ENCODE measurements at places on chromosomes 3 and 15.

DNA sequence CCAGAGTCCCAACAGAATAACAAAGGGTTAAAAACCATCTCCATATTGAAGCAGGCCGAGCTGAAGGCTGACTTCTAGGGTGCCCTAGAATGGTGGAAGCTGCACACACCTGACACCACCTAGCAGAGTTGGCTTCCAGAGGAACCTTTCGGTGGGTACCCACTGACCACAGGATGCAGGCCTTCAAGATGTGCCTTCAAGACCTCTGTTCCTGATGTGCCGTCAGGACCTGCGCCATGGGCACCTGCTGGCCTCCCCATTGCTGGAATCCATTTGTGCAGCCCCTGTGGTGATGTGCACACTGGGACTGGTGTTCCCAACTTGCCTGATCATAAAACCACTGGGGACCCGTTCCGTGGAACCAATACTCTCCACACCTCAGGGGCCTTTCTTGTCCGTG lies 35.7 kb upstream of the RPL32 start:
- no peak for DNase-seq

GRCh38 chr3:169489775-169490546 lies 173.6 kb downstream of the MECOM start:
- no peak for DNase-seq

DNA sequence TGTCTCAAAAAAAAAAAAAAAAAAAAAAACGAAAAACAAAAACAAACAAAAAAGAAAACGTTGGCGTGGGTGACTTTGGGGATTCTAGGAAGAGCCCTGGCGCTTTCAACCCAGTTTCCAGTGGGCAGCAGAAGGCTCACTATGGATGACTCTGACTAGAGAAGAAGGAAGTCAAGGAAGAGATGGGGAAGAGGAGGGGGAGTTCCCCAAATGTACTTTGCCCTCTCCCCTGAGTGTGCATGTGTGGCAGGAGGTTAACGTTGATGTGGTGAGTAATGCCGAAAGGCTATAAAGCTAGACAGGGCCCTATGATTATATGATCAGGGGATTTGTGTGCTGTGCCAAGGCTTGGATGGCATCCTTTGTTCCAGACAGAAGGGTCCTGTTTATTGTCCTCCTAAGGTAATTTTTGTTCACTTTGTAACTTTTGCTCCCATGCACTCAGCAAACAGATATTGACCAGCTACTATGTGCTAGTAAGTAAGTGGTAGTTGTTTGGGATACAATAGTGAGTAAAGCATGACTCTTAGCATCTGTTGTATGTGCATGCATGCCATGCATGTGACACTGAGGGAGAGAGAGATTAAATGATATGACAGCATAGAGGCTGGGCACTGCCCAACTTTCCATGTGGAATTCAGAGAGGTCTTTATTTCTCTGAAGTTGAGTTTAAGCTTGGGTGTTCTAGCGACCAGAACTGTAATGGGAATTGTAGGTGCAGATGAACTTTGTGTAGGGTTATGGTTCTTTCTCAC lies 750 bp upstream of the HHLA2 start:
- no peak for DNase-seq

DNA sequence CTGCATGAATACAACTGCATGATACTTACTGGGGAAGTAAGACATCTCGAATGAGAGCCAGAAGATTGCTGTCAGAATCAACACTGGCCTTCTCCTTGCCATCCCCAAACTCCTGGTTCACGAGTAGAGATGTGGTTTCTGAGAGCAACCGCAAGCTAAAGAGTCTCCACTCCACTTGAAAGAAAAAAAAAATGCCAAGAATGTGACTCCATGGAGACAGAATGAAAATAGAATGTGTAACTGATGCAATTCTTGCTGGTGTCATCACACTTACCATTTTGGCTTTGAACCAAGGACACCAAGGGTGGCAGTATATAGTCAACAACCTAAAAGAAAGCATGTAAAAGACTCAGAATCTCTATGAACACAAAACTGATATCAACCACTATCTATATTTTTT lies 280.4 kb downstream of the ULK4 start:
- DNase-seq: no peak

DNA sequence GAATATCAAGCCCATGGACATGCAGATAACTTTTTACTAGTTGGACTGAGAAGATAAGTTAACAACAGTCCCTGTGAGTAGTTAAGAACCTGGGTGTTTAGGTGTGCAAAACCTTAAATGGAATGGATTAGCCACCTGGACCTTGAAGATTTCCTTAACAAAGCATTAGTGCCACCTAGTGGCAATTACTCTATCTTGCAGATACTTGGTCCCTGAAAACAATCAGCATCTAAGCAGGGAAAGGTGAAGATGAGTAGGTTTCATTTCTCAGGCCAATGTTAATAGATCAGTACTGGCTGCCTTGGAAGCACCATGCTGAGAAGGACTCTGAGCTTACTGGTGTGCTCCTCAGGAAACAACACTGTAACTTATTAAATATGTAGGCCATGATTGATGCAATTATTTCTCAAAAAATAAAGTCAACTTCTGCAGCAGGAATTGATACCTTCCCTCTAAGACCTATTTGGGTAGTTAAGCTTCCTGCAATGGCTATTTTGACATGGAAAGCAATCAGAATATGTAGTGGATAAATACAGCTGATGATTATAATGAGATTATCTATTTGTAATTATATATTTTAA lies 329.4 kb downstream of the TBC1D5 start:
- no peak for DNase-seq

GRCh38 chr15:51869060-51869421 lies 39.6 kb downstream of the TMOD3 start:
- DNase-seq: peak; percentile 34

- DNase-seq: no peak
Observed at GRCh38 chr3:42980909-42981308, 1.8 kb downstream of the GASK1A start.

GRCh38 chr3:43748645-43749044 lies 57.9 kb downstream of the ABHD5 start:
- no peak for DNase-seq

DNA sequence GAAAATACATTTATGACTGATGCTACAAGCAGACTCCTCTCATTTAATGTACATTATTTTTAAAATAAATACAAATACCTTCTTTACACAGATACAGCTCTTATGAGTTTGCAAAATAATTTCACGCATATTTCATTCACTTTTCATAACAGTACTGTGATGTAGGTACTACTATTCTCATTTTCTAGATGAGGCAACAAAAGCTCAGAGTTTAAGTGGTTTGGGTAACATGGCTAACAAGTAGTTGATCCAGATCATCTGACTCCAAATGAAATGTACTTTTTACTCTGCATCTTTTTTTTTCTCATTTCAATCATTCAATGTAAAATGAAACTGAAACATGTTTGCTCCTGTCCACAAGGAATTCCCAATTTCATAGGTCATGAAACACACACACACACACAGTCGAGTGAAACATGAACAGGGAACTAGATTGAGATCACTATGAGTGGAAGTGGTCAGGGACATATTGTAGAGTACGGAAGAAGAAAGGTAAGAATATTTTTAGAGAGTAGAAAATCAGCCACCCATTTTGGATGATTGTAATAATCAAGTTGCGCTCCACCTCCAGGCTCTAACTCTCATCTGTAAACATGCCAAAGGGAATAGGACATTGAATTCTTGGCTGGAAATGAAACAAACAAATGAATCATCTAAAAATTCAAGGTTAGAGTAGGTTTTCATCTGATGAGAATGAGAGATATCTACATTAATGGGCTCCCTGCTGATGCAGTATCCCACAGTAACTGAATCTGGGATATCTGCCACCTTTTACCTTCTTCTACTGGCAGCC lies 92.4 kb downstream of the CLDN1 start:
- DNase-seq: no peak

- no peak for DNase-seq
Observed at GRCh38 chr15:79067969-79068368, 22.6 kb downstream of the RASGRF1 start.

DNA sequence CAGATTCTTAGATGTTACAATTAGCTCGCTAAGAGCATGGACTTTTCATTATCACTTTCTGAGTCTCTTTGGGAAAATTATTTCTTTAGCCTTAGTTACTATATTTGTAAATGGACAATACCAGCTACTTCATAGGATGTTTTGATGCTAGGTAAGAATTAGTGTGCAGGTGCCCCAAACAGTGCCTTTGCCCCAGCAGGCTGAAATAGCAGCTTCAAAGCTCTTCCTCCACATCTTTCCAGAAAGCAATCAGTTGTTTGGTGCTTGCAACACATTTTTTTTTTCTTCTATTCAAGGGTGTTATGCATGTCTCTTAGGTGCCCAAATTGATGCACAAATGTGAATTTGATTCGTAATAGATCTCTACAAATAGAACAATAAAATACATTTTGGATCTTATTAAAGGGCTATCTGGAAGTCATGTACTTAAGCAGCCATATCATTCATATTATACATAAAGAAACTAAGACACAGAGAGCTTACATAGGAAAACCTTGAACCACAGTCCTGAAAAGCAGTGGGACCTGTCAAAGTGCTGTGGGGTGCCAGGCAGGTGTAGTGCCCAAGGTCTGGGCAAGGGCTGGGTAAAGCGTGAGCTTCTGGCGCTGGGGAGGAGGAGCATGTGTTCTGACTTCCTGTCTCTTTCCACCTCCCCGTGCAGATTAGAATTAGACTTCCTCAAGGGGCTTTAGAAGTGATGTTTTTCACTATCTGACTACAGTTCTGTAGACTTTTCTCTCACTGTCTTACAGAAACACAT lies 62.9 kb downstream of the FNDC3B start:
- no peak for DNase-seq

DNA sequence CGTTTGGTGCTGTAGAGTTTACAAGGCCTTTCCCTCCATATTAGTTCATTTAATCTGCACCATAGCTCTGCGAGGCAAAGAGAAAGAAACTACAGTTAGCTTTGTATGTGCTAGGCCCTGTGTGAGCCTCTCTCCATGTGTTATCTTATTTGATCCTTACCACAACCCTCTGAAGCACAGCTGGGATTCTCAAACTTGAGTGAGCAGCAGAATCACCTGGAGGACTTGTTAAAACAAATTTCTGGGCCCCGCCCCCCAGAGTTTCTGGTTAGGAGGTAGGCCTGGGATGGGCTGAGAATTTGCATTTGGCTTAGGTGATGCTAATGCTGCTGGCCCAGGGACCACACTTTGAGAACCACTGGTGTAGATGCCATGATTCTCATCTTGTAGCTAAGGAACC lies 12.3 kb downstream of the CA12 start:
- DNase-seq: no peak

Measured in adrenal gland (tissue), 19 donors.